Sigmoid colon (tissue), 7 donors: ENCODE measurements at places on chromosomes 12 and 14. TPM values are rescaled to one million over a fixed set of nuclear protein-coding genes. Genes with fewer than 3 reads are reported as not detected.

DNA sequence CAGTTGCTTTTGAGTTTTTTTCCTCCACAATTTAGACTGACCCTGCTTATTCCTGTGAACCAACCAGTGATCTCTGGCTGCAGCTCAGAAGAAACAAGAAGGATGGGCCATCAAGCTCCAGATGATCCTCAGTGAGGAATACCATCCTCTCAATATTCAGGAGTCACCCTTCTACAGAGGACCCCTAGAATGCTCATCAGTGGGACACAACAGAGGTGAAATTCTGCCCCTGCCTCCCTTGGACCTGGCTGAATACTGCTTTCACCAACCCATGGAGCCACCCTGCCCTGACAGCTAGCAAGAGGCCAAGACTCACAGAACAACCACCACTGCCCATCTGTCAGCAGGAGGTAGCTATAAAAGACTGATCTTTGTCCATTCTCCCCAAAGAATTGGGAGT lies 9.2 kb upstream of the DHRS2 start:
- no peaks in the 10 kb centered on the region for H3K36me3 ChIP-seq
- H3K4me1 ChIP-seq: peaks cover 4% of the 10 kb centered on the region
- no peak overlapping the region for H3K27ac ChIP-seq
- no peak overlapping the region for H3K4me3 ChIP-seq

- DNase-seq: no peak
- H3K36me3 ChIP-seq: peaks cover 11% of the 10 kb centered on the region
- no peaks in the 10 kb centered on the region for H3K27me3 ChIP-seq
- H3K4me1 ChIP-seq: no peaks in the 10 kb centered on the region
- H3K27ac ChIP-seq: no peak overlapping the region
- H3K4me3 ChIP-seq: no peak overlapping the region
Measured at GRCh38 chr12:40327535-40327934, 102.7 kb downstream of the LRRK2 start.

DNA sequence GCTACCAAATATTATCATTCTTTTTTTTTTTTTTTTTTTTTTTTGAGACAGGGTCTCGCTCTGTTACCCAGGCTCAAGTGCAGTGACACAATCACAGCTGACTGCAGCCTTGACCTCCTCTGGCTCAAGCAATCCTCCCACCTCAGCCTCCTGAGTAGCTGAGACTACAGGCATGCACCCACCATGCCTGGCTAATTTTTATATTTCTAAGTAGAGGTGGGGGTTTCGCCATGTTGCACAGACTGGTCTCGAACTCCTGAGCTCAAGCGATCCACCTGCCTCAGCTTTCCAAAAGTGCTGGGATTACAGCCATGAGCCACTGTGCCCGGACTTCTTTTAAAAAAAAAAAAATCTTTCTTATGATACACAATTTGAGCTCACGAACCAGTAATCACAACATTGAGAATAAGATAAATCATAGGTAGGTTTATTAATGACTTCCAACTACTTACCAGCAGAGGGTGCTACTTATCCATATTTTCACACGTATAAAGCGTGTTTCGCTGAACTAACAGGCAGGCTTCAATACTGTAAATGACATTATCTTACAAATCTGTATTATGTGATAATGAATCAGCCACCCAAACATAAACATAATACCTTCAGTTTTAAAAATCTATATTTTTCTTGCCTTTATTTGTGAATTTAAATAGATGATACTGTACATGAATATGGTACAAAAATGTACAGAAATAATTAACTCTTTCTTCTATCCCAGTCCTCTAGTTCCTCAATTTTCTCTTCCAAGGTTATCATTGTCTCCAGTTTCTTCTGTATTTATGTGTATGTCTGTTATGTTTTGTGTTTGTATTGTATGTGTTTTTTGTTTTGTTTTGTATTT lies 42.5 kb upstream of the BCAT1 start:
- DNase-seq: no peak
- H3K27me3 ChIP-seq: no peaks in the 10 kb centered on the region
- no peaks in the 10 kb centered on the region for H3K4me1 ChIP-seq
- no peak overlapping the region for H3K27ac ChIP-seq

The RASAL1 gene
- 0.28 TPM for total RNA-seq

DNA sequence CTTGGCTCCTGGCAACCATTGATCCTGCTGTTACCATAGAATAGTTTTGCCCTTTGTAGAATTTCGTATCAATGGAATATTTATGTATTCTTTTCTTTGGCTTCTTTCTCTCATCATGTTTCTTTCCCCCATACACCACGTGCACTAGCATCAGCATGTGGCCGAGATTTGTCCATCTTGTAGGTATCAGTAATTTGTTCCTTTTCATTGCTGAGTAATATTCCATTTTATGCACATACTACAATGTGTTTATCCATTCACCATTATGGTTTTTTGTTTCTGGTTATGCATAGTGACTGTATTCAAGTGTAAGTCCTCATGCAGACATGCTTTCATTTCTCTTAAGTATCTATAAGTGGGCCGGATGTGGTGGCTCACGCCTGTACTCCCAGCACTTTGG lies 4.5 kb upstream of the ISM2 start:
- no peak overlapping the region for H3K4me3 ChIP-seq
- no peak overlapping the region for H3K27ac ChIP-seq
- no peak for DNase-seq
- H3K36me3 ChIP-seq: peaks cover 6% of the 10 kb centered on the region

GRCh38 chr12:132545955-132546354 lies 56.0 kb downstream of the FBRSL1 start:
- no peaks in the 10 kb centered on the region for H3K36me3 ChIP-seq
- H3K4me3 ChIP-seq: no peak overlapping the region
- H3K4me1 ChIP-seq: no peaks in the 10 kb centered on the region
- no peaks in the 10 kb centered on the region for H3K27me3 ChIP-seq
- DNase-seq: no peak
- H3K27ac ChIP-seq: no peak overlapping the region

- no peak for DNase-seq
- H3K27me3 ChIP-seq: peaks cover 53% of the 10 kb centered on the region
- H3K4me1 ChIP-seq: no peaks in the 10 kb centered on the region
- no peak overlapping the region for H3K27ac ChIP-seq
- H3K4me3 ChIP-seq: no peak overlapping the region
Measured at GRCh38 chr14:56817396-56817921, 7.2 kb upstream of the OTX2 start.

DNA sequence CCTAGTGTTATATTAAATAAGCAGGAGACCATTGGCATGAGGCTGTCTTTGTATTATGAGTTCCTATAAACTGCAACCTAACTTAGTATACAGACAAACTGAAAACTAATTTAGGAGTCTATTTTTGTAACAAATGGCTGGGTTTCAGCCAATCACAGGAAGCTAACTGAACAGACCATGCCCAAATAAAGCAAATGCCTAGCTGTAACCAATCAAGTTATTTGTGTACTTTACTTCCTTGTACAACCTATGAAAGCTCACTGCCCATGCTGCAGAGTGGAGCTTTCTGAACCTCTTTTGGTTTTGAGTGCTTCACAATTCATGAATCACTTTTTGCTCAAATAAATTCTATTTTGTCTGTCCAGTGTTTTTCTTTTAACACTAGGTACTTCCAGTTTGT lies 41.6 kb downstream of the GUCY2C start:
- H3K27ac ChIP-seq: no peak overlapping the region
- DNase-seq: no peak
- H3K4me3 ChIP-seq: no peak overlapping the region

The CMA1 gene
- total RNA-seq: 1.4 TPM

DNA sequence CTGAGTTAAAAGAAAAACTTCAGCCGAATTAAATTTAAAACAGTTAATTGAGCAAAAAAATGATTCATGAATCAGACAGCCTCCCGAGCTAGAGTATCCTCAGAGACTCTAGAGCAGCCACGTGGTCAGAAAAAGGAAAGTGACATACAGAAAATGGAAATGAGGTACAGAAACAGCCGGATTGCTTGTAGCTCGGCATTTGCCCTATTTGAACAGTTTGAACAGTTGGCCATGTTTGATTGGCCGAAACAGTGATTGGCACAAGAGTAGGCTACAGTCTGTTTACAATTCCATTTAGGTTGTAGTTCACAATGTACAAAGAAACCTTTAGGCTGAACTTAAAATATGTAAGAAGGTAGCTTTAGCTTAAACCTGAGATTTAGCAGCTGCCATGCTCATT lies 12.9 kb upstream of the OXA1L start:
- no peak overlapping the region for H3K27ac ChIP-seq
- DNase-seq: no peak
- H3K4me1 ChIP-seq: no peaks in the 10 kb centered on the region
- H3K36me3 ChIP-seq: no peaks in the 10 kb centered on the region

DNA sequence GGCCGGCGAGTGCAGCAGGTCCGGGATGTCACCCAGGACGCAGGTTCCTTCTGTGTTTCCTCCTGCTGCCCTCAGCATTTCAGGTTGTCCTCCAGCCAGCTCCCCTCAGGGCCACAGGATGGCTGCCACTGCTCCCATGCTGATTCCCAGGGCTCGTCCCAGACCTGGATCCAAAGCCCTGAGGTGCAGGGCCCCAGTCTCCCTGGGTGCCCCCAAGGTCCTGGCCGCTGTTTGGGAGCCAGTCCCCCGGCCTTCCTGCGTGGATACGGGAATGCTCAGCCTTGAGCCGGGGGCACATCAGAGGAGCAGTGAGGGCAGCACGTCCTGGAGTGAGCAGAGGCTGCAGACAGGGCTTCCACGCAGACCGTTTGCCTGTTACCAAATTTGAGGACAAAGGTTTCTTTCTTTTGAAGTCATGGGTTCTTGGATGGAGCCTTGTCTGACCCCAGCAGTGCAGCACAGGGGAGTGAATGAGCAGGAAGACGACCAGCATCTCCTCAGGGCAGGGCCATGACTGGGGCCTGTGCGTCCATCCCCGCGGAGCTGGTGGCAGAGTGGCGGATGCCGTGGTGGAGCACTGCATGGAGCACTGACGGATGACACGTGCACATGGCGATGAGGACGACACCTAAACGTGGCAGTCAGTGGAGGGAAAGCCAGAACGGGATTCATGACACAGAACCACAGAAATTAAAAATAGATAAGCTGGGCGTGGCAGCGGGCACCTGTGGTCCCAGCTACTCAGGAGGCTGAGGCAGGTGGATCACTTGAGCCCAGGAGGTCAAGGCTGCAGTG lies 12.5 kb upstream of the CACNA2D4 start:
- H3K27me3 ChIP-seq: no peaks in the 10 kb centered on the region
- peak; percentile 62 for DNase-seq
- no peak overlapping the region for H3K27ac ChIP-seq
- no peak overlapping the region for H3K4me3 ChIP-seq
- peaks cover 85% of the 10 kb centered on the region for H3K4me1 ChIP-seq
- H3K36me3 ChIP-seq: no peaks in the 10 kb centered on the region

GRCh38 chr12:94266796-94267536 lies 118.6 kb downstream of the PLXNC1 start:
- peak overlapping the region; percentile 36 for H3K27ac ChIP-seq
- no peaks in the 10 kb centered on the region for H3K36me3 ChIP-seq
- H3K4me1 ChIP-seq: peaks cover 15% of the 10 kb centered on the region

The VCPKMT gene
- total RNA-seq: 12.2 TPM

The LTBP2 gene
- 12.1 TPM for total RNA-seq

GRCh38 chr14:92794547-92794941 lies 439 bp downstream of the GOLGA5 start:
- H3K4me1 ChIP-seq: no peaks in the 10 kb centered on the region
- DNase-seq: peak; percentile 68
- peaks cover 16% of the 10 kb centered on the region for H3K36me3 ChIP-seq
- H3K4me3 ChIP-seq: peak overlapping the region; percentile 94
- peak overlapping the region; percentile 86 for H3K27ac ChIP-seq
- H3K27me3 ChIP-seq: no peaks in the 10 kb centered on the region

DNA sequence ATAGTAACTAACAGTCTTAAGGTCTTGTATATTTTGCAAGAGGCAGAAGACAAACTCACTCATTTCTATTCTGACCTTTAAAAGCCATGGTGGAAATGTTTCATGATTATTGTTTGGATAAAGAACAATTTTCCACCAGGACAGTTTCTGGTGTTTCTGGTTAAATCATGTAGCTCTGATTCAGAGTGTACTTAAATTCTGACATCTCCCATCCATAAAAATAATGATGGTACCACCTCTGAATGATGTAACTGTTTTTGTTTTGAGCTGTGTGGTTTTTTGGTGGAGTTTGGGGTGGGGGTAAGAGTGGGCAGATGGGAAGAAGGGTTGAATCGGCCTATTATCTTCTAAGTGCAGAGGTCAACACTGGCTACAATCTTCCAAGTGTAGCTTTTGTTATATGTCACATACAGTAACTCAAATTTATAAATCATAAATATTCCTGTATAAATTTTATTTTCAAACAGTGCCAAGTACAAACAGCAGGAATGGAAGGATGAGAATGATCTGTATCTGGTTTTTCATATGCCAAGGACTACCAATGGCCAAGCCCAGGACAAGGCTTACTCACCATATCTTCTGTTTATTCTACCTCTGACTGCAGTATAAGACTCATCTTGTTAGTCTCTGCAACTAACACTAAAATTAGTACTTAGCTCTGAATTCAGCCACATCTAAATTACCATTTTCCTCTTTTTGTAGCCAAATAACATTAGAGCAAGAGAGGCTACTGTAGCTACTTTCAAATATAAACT lies 108.7 kb downstream of the BCAT1 start:
- no peak overlapping the region for H3K4me3 ChIP-seq
- H3K4me1 ChIP-seq: peaks cover 31% of the 10 kb centered on the region
- no peaks in the 10 kb centered on the region for H3K27me3 ChIP-seq
- H3K27ac ChIP-seq: no peak overlapping the region
- no peak for DNase-seq

DNA sequence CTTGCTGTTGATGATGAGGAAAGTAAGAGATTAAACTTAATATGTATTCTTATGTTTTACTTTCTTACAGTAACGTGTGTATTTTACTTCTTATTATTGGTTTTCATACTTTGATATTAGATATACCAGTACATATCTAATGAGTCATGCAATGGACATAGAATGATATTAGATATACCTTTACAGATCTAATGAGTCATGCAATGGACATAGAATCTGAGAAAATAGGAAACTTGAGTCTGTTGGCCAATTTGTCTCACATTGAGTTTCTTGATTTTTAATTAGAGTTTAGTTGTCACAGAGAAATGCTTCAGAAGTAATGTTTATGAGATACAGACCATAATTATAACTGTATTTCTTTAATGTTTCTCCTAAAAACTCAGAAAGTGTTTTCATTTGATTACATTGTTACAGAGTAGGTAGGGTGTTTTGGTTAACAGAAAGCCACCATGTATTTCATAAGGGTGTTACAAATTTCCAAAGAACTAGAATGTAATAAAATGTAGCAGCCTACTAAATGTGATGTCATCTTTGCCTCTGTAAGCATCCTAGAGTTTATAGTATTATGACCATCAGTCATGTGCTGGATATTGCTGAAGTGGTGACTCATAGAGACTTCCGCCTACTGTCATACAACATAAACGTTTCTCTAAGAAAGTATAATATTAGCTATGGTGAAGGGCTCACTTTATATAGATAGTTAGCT lies 3.0 kb downstream of the GAS2L3 start:
- H3K27ac ChIP-seq: no peak overlapping the region
- no peaks in the 10 kb centered on the region for H3K36me3 ChIP-seq
- peaks cover 17% of the 10 kb centered on the region for H3K4me1 ChIP-seq
- no peaks in the 10 kb centered on the region for H3K27me3 ChIP-seq
- DNase-seq: no peak

The MAP1LC3B2 gene
- total RNA-seq: 1.1 TPM

- H3K27me3 ChIP-seq: no peaks in the 10 kb centered on the region
- H3K36me3 ChIP-seq: no peaks in the 10 kb centered on the region
- H3K4me1 ChIP-seq: peaks cover 15% of the 10 kb centered on the region
- no peak overlapping the region for H3K27ac ChIP-seq
Measured at GRCh38 chr14:73339846-73340595, 102.7 kb downstream of the PAPLN start.

GRCh38 chr12:4985820-4986219 lies 57.9 kb upstream of the KCNA5 start:
- H3K27me3 ChIP-seq: no peaks in the 10 kb centered on the region
- no peak overlapping the region for H3K4me3 ChIP-seq
- no peak overlapping the region for H3K27ac ChIP-seq
- DNase-seq: no peak
- H3K36me3 ChIP-seq: no peaks in the 10 kb centered on the region
- no peaks in the 10 kb centered on the region for H3K4me1 ChIP-seq
